ENCODE measurements at places on chromosomes 11 and 22.

DNA sequence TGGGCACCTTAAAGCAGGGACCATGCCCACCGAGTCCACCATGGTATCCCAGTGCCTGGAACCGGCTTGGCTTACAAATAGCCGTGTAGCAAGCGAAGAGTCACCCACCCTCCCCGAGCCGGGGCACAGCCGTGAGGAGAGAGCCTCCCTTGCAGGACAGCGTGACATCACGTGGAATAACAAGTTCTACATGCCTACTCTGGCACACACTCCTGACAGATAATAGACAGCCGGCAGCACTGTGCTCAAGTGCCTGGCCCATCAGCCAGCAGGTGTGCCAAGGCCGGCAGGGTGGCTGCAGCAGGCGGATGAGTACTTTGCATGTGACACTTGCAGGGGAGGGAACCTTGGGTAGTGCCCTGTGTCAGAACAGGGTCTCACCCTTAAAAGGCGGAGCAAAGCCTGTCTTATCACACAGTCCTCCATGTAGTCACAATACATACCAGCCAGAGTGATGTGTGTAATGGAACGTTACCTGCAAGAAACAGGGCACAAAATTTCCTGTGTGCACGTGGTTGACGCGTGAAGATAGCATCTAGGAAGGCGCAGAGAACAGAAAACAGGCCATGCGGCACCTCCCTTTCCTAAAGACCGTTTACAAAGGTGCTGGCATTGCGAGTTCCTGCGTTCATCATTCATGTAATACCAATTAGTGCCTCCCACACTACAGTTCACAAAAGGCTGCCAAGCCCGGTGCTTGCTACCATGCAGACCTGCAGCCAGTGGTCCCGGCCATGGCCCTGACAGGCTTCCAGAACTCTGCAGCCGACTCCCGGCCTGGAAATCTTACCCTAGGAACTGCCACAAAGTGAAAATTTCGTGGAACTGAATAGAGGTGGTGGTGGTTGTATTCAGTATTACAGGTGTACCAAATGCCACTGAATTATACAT, 16.4 kb downstream of the TOM1 start:
- no peak for DNase-seq

GRCh38 chr22:38758276-38758945, 2.6 kb upstream of the SUN2 start:
- peak; percentile 52 for DNase-seq

GRCh38 chr11:2265854-2266585, 4.4 kb downstream of the ASCL2 start:
- no peak for DNase-seq

- DNase-seq: no peak
Observed at GRCh38 chr11:35354644-35355043, 64.7 kb downstream of the SLC1A2 start.

GRCh38 chr22:44091021-44091721, 67.1 kb downstream of the PARVB start:
- DNase-seq: no peak

- DNase-seq: no peak
Observed at GRCh38 chr11:119481021-119481666, 58.2 kb upstream of the THY1 start.

GRCh38 chr11:55942785-55943392, 6.7 kb upstream of the OR5I1 start:
- DNase-seq: no peak

DNA sequence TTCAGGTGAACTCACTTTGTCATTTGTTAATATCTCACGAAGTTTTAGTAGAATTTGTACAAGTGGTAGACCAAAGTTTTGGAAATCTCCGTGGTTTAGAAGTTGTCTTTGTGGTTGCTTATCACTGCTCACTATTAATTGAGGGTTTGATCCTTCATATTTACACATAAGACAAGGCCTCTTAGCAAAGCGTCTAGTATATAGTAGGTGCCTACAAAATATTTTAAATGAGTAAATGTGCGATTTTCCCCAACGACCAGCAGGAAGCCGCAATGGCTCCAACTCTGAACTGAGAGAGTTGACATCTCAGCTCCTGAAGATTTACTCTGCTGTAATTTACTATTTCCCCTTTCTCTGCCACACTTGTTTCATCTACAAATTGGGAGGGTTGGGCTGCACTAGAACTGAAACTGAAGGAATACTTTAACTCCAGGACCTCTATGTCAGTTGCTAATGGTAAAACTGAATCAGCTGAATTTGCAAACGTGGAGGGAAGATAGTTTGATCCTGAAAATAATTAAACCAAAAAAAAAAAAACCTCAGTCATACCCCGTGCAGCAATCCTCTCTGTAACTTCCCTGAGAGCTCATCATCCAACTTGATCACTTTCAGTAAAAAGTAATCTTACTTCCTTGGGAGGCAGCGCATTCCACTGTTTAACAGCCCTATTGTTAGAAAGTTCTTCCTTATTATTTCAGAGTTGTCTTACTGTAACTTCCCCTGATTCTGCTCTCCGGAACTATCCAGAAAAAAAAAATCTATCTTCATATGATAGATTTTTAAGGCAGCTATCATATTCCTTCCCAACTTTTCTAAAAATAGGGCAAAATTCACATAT, 1.3 kb upstream of the SBF2 start:
- DNase-seq: no peak

DNA sequence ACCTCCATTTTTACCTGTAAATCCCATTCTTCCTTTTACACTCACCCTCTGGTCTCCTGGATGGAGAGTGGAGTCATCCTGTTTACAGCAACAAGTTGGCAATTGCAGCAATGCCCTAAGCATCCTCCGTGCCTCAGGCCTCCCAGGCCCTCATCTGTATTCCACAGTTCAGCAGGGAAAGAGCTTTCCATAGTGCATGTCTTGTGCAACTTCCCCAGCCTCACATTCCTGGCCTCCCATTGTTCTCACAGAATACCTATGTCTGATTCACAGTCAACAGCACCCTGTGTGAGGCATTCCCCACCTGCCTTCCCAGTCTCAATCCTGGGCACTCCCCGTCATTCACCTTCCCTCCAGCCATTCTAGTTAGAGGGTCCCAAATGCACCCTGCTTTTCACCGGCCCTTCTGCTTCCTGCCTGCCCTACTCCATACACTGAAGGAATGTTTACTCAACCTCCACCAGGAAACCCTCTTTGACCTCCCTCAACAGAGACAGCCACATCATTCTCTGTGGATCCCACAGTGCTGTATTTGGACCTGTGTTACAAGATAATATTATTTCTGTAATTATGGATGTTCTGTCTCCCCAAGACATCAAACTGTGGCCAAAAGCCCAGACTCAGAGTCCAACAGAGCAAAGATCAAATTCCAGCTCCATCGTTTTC, 405.7 kb downstream of the BUD13 start:
- DNase-seq: no peak

GRCh38 chr11:64713016-64713707, 9.8 kb downstream of the NRXN2 start:
- no peak for DNase-seq

- no peak for DNase-seq
Observed at GRCh38 chr11:94379613-94380012, 21.6 kb downstream of the GPR83 start.

- DNase-seq: no peak
Observed at GRCh38 chr11:116413301-116414242, 359.2 kb downstream of the BUD13 start.

DNA sequence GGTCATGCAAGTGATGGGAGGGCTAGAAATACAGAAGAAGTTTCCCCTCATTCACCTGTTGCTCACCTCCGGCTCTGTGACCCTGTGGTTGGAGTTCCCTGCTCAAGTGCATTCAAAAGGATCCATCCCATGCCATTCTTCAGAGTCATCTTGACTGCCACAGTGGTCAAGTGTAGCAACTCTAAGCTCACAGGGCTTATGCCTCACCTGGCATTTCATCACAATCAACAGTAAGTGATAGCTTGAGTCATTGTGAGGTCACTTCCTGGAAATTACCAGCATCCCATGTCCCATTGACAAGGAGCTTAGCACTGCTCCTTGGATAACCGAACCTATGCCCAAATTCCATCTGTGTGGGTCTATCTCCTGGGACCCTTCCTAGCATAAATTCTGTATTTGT, 55.6 kb downstream of the OR4C45 start:
- no peak for DNase-seq

DNA sequence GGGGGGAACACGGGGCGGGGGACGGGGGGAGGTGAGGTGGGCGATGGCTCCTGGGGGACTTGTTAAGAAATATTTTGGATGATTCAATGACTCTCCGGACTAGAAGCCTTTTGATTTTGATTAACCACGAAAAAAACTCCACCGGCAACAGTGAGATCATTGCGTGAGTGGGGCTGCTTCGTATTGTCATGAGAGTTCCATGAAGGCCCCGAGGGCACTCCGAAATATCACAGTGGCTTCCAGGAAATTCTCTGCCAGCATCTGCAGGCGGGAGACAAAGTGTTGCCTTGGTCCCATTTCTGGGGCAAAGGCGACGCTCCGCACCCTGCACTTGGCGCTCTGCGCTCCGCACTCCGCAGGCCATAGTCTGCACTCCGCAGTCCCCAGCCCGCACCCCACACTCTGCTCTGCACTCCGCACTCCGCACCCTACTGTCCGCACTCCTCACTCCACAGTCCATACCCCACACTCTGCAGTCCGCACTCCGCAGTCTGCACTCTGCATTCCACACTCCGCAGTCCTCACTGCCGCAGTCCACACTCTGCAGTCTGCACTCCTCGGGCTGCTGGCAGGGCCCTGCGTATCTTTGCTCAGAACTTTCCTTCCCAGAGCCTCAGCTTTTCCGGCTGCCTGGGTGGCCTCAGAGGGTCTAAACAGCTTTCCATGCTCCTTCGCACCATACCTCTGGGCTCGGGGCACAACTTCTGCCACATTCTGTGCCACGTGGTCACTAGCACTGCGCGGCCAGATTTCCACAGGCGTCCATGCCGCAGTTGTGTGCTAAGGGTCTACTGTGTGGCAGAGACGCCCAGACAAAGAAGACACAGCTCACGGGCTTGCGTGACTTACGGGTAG, 61.1 kb downstream of the LINC01488 start:
- DNase-seq: no peak

- no peak for DNase-seq
Observed at GRCh38 chr11:130103296-130103814, 33.7 kb downstream of the APLP2 start.

DNA sequence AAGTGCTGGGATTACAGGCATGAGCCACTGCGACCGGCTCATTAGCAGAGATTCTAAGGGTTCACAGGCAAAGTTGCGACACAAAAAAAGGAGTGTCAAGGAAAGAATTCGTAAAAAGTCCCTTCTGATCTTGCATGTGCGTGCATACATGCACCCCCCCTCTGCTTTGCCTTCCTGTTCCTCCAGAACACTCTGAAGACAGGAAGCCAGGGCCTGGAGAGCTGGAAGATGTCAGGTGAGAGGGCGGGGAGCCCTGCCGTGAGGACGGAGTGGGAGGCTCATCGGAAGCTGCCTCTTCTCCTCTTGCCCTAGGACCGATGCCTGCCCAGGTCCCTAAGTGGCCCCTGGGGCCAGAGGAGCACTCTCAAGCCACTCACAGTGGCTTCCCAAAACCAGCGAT, 89.1 kb downstream of the LARGE1 start:
- no peak for DNase-seq

GRCh38 chr11:109138196-109138595, 283.8 kb upstream of the C11orf87 start:
- DNase-seq: no peak

DNA sequence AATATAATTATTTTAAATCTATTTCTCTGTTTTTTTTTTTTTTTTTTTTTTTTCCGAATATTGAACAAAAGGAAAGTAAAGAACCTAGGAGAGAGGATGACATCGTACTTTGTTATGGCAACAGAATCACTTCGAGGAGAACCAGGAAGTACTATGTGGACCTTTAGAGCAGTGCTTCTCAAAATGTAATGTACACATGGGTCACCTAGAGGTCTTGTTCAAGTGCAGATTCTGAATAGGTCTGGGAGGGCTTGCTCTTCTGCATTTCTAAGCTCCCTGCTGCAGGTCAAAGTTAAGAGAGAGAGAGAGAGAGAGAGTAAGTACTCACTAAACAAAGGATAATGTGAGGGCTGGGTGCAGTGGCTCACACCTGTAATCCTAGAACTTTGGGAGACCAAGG, 419.5 kb upstream of the TENM4 start:
- no peak for DNase-seq

GRCh38 chr11:22460181-22460580, 122.0 kb downstream of the SLC17A6 start:
- no peak for DNase-seq

DNA sequence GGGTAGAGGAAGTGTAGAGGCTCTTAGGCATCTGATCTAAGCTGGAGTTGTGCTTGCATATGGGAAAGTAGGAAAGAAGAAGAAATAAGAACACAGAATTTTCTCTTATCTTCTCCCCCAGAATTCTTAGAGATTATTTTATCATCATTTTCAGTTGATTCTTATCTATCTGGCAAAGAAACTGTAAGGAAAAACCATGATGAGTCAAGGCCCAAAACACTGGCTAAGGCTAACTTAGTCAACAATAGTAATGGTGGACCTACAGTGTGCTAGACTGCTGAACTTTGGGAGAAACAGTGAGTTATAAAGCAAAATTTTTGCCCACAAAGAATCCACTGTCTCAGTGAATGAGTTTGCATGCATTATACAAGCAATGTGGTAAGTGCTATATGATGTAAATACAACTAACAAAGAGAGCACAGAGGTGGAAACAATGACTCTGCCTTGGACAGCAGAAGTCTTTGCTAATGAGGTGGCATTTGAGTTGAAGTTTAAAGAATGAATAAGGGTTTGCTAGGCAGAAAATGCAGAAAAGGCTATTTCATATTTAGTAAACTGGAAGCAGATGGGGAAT, 344.5 kb upstream of the PLET1 start:
- no peak for DNase-seq

- DNase-seq: no peak
Observed at GRCh38 chr11:76141901-76142588, 64.3 kb downstream of the WNT11 start.

- DNase-seq: no peak
Observed at GRCh38 chr22:19846620-19847344, 7.9 kb downstream of the GNB1L start.

GRCh38 chr11:121300972-121301699, 8.6 kb downstream of the SC5D start:
- no peak for DNase-seq

- DNase-seq: no peak
Observed at GRCh38 chr11:21285104-21285503, 615.7 kb downstream of the NELL1 start.

DNA sequence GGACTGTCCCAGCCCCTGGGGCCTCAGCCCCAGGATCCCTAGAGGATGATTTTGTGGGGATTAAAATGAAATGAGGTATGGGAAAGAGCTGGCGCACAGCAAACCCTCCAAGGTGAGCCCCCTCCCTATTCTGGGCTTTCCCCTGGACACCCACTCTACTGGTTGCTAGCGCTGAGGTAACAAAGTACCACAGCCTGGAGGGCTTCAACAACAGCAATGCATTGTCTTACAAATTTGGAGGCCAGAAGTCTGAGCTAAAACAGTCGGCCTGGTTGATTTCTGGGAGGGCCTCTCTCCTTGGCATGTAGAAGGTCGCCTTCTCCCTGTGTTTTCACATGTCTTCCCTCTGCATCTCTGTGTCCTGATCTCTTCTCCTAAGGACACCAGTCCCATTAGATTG, 913.6 kb downstream of the NTM start:
- DNase-seq: no peak

All from naive thymus-derived CD8-positive, alpha-beta T cell (primary cell).